ENCODE measurements at places on chromosomes 11 and 22.

- no peak for DNase-seq
These were observed 51.7 kb downstream of the GAB4 start for GRCh38 chr22:16956290-16956689.

- DNase-seq: no peak
These were observed 44.8 kb downstream of the SLN start for GRCh38 chr11:107666911-107667613.

DNA sequence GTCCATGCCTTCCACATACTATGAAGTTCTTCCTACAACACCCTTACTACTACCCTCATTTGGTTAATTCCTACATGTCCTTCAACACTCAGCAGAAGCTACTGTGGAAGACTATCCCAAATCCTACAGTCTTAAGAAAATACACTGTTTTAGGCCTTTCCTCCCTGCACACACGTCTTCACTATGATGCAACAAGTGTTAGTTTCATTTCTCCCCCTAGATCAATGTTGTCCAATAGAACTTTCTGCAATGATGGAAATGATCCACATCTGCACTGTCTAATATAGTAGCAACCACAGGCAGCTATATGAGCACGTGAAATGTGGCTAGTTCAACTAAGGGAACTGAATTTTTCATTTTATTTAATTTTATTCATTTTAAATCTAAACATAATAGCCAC is 46.7 kb upstream of the CCDC34 start:
- no peak for DNase-seq

- DNase-seq: no peak
These were observed 11.5 kb downstream of the ANO1 start for GRCh38 chr11:70089631-70090030.

GRCh38 chr22:31230155-31230870 is 18.2 kb downstream of the LIMK2 start:
- peak; percentile 95 for DNase-seq

- peak; percentile 33 for DNase-seq
These were observed at the start of gene BSX for GRCh38 chr11:122981388-122982264. TSS of gene BSX (minus strand) at chr11:122981834. CDS start at chr11:122981671, 163 bp downstream.
